GM12892 (cell line): ENCODE measurements at places on chromosomes 6 and 20.

DNA sequence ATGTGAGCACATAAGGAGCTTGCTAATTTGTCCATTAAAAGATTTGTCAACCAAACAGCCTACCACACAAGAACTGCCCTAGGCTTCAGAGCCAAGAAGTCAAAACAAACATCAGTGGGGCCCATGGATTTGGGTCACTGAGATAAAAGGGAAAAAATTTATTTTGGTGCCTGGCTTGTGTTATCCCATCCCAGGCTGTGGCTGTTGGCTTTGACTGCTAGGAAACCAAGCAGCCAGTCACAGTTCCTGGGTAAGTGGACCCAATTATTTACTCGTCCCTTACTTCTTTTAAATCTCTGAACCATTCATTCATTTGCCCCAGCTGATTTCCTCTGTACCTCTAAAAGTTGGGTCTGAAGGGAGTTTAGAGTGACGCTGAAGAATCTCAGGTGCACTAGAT lies 41.3 kb downstream of the EDN1 start:
- no peak for DNase-seq

GRCh38 chr20:24855848-24856247 lies 93.2 kb upstream of the CST7 start:
- DNase-seq = no peak

DNA sequence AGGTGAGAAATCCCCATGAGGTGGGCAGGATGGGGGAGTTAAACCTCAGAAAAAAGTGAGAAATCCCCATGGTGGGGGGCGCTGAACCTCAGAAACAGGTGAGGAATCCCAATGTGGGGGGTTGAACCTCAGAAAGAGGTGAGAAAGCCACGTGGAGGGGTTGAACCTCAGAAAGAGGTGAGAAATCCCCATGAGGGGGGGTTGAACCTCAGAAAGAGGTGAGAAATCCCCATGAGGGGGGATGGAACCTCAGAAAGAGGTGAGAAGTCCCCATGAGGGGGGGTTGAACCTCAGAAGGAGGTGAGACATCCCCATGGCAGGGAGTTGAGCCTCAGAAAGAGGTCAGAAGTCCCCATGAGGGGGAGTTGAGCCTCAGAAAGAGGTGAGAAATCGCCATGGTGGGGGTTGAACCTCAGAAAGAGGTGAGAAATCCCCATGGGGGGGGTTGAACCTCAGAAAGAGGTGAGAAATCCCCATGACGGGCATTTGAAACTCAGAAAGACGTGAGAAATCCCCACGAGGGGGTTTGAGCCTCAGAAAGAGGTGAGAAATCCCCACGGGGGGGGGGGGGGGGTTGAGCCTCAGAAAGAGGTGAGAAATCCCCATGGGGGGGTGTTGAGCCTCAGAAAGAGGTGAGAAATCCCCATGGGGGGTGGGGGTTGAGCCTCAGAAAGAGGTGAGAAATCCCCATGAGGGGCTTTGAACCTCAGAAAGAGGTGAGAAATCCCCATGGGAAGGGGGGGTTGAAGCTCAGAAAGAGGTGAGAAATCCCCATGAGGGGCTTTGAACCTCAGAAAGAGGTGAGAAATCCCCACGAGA lies 14.3 kb upstream of the GOPC start:
- DNase-seq = no peak

GRCh38 chr20:10242166-10242565 lies 23.5 kb downstream of the SNAP25 start:
- DNase-seq = no peak

- no peak for DNase-seq
Measured at GRCh38 chr20:18609741-18610140, 21.9 kb downstream of the DTD1 start.

DNA sequence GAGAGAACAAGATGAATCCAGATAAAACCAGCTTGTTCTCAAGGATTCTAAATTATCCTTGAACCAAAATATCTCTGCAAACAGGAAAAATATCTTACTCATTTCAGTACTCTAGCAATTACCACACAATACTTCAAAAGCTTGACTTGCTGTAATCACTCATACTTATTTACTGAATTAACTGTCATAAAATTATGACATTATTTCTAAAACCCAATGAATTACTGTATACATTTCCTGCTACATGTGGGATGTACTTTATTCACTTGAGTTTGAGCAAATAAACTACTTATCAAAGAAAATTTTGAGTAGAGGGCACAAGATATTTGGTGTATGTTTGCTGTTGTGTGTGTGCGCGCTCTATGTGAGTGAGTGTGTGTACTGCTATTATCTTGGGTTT lies 9.7 kb downstream of the EIF2S2 start:
- DNase-seq = no peak

DNA sequence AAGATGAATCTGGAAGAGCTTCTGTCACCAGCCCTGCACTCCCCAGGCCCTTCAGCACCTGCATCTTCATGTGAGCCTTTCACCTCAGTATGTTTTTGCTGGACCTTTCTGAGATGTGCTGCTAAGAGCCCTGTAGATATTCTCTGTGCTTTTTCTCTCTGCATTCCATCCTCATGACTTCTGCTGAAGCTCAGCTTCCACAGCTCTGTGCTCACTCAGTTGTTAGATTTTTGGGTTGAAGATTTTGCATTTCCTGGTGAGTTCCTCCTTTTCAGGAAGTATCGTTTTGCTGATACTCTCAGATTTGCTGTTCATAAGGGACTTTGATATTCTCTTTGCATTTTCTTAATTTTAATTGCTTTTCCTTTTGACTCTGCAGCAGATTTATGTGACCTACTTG lies 18.3 kb downstream of the KIAA1586 start:
- DNase-seq = no peak

GRCh38 chr6:103011605-103012004 lies 1618.1 kb downstream of the GRIK2 start:
- DNase-seq = no peak

- DNase-seq = no peak
Measured at GRCh38 chr6:104527761-104528415, 331.8 kb downstream of the HACE1 start.

DNA sequence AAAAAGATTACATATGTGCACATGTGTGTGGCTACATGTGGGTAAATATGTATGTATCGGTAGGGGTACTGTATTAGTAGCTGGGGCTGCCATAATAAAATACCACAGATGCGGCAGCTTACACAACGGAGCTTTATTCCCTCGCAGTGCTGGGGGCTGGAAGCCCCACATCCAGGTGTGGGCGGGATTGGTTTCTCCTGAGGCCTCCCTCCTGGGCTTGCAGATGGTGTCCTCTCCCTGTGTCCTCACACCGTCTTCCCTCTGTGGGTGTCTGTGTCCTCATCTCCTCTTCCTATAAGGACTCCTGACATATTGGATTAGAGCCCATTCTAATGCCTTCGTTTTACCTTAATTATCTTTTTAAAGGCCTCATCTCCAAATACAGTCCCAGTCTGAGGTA lies 97.7 kb downstream of the LY86 start:
- DNase-seq = no peak

DNA sequence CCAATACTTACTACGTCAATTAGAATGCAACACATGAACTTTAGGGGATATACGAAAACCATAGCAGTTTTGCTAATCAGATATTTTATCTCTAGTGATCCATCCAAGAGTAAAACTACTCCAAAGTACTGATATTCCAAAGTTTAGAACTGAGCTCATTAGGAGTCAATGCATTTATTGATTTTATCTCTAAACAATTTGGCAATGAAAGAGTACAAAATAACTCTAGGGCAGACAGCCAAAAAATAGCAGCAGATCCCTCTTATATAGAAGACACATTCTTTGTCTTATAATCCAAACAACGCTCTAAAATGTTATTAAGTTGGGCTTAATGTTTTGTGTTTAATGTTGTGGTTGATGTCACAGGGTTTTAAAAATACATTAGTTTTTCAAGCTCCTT lies 923.9 kb upstream of the MAN1A1 start:
- DNase-seq = no peak

DNA sequence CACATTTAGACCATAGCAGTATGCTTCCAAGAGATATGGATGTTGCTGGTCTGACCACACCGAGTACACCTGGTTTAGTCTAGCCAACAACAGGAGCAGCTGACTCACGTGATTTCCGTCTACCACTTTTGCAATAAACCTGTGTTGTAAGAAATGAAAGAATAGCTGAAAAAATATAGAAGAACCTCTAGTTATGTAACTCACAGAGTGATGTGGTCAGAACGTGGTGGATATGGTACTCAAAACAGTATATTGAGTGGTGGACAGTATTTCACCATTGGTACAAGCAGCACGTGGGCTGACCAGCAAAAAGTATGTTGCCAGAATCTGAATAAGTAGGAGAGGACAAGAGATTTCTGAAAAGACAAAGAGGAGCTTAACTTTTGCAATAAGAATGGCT lies 226.9 kb downstream of the TBC1D7 start:
- no peak for DNase-seq
